Esophagus muscularis mucosa (tissue), 4 donors: ENCODE measurements at places on chromosomes 12 and 14. TPM values are rescaled to one million over a fixed set of nuclear protein-coding genes. Genes with fewer than 3 reads are reported as not detected.

Gene C1QL4
- total RNA-seq, result not detected

Gene SLC6A12
- not detected for total RNA-seq

- peak; percentile 37 for DNase-seq
Observed at GRCh38 chr12:49518914-49519573, 19.8 kb upstream of the KCNH3 start.

DNA sequence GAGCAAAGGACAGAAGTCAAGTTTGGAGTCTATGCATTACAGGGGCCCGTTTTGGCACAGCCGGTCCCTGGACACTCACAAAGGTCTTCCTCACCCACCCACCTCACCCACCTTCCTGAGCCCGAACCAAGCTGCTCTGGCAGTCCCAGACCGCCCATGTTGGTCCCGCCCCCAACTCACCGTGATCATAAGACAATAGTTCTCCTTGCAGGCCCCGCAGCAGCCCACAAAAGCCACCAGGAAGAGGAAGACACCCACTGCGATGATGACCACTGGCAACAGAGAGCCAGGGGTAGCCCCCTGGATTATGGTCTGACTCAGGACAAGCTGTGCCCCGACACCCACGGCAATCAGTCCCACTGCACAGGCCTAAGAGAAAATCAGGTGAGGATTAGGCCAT lies 1.8 kb downstream of the CD63 start:
- no peak for DNase-seq

DNA sequence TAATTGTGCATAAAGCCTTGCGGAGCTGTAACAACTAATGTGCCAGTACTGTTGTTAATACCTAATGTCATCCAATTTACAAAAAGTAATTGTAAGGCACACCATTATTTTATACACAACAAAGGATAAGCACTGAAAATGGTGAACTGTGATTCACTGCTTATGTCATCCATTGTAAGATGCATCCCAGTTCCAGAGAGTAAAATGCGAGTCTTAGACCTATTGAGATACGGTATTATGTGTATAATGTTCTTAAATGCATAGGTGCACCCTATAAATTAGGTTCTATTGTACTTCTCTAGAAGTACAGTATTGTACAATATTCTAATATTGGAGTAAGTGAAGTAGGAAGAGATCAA lies 406 bp downstream of the PARP2 start:
- DNase-seq, result no peak

- DNase-seq, result no peak
Observed at GRCh38 chr14:71466251-71466650, 466.0 kb upstream of the RGS6 start.
